PC-3 (cell line): ENCODE measurements at places on chromosomes 2 and 18.

DNA sequence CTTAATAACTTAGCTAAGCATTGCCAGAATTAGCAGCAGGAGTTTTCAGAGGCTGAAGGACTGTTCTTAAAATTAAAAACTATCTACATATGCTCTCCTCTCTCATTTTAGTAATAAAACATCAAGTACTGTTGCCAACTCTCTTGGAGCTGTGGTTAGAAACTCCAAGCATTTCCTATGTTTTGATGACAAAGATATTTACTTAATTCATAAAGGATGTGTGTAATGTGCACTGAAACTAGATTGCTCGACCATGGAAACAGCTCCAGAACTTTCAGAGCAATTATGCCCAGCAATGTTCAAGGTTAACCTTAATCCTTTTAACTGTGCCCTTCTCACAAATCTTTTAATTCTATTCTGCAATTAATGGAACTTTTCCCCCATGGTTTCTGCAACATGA lies 8.4 kb downstream of the GRP start:
- peak; percentile 63 for DNase-seq

DNA sequence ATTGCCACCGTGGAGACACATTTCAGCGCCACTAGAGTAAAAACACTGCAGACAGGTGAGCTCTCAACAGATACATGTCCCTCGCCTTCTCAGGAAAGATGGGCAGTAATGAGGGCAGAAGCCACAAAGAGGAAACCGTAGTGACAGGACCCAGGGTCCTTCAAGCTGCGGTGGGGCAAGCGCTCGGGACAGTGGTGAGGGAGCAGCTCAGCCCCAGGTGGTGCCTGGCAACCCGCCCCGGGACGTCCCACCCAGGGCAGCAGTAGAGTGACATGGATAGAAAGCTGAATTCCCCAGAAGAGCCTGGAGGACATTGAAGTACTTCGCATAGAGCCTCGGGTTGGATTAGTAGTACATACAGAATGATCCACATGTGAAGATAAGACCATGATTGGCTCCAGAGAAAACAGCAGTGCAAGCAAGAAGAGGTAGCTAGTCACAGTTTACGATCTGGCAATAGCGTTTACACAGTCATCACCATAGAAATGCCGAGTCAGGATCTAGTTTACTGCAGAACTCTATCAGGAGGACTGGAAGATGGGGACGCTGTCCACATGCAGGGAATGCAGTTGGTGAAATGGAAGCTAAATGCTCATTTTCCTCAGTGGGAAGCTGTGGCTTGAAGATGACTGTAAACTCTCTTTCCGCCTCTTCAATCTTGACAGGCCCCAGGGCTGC lies 37.4 kb upstream of the ALPP start:
- DNase-seq: peak; percentile 5

DNA sequence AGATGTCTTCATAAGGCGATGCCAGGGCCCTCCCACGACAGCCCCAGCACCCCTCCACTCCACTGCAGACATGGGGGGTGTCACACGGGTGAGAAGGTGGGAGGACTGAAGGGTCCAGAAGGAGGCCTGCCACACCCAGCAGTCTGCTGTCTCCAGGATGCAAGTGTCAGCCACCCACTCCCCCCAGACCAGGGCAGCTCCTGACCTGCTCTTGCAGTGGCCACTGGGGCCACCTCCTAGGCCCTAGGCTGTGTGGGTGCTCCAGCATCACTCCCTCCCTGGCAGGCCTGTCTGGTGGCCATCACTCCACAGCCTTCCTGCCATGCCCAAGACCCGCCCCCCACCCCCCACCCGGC lies 171.0 kb downstream of the CELF4 start:
- no peak for DNase-seq

DNA sequence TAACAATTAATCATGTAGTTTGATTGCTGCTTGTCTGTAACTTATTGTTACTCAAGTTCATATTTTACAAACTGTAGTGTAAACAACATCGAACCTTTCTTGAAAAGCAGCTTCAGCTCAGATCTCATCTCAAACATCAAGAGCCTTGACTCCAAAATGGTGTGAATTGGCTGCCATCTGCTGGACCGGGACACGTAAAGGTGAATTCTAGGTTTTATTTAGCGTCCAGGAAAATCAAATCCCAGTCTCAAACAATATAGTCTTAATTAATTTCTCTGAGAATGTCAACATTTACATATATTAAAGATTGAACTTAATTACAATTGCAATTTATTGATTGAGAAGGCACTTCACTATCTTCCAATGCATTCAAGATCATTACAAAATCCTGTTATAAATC lies 453.0 kb downstream of the GALR1 start:
- peak; percentile 32 for DNase-seq

- DNase-seq: no peak
These were observed 194.4 kb downstream of the ALK start for GRCh38 chr2:29726976-29727375.

DNA sequence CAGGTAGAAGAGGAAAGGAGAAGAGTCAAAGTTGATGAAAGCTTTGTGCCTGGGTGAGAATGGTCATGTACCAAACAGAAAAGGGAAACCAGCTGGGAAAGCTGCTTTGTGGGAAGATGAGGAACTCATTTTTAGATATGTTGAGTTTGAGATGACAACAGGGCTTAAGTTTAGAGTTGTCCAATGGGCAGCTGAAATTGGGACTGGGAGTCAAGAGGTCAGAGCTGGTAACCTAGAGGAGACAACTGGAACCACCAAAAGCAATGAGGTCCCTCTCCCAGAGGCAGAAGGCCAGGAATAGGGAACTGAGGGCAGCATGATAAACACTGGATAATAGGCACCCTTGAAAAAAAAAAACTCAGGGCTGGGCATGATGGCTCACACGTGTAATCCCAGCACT lies 48.8 kb downstream of the SLC4A1AP start:
- DNase-seq: no peak

GRCh38 chr2:165794536-165794928 lies 485 bp upstream of the GALNT3 start:
- DNase-seq: peak; percentile 82

DNA sequence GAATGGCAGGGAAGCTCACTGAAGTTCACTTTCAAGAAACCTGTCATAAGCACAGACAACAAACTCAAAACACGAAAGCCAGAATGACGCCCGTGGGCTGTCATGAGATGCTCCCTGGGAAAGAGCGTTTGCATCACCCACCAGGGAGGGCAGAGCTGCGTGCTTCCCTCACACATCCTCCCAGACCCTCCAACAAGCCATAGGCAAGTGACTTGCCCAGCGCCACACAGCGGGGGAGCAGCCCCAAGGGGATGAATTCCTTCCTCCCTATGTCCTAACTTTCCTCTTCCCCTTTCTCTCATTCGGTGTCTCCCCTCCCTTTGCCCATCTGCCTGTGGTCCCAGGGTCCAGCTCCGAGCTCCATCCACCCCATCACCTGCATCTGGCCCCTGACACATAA lies 10.7 kb downstream of the BIN1 start:
- no peak for DNase-seq

DNA sequence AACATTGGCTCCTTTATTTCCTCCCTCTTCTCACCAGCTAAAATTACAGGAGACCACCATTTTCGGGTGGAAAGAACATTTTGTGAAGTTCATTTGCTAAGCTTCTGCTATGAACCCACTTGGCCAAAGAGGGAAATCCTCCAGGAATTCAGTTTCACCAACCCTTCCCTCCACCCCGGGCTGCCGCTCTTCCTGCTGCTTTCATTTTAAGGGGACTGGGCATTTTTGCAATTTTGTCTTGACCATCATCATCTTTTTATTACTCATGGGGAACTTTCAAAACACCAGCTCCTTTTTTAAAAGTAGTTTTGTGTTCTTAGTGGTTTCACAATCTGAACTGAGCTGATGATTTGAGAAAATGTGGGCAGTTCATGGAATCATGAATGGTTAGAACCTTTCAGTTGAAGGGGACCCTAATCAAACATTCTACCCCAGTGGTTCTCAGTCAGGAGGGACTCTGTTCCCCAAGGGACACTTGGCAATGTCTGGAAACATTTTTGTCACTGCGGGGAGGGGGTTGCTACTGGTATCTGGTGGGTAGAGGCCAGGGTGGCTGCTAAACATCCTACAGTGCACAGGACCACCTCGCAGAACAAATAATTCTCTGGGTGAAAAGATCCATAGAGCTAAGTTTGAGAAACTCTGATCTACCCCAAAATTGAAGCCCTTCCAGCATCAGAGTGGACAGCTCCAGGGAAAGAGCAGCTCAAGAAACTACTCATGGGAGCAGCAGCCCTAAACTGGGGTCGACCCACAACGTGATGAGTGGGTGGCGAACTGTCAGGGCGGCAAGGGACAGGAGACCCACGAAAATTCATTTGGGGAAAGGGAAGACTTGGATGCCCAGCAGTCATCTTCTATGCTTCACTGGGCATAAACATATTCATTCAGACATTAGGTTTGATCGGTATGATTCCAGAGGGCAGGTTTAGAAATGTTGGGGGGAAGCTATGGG lies 92.9 kb downstream of the ACKR3 start:
- no peak for DNase-seq

DNA sequence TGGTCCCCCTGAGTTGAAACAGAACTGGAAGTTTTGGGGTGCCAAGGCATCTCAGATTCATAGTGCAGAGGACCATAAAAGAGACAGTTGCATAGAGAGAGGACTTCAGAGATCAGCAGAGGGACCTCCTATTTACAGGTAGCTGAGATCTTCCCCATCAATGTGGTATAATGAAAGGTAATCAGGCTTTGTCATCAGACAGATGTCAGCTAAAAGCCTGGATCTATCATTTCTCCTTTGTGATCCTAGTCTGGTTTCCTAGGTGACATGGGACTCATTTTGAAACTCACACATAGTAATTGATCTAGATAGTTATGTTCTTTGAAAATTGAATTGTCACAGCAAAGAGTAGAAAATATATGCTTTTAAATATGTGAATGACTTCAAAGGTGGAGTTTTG lies 443.5 kb upstream of the MAP2 start:
- DNase-seq: no peak

DNA sequence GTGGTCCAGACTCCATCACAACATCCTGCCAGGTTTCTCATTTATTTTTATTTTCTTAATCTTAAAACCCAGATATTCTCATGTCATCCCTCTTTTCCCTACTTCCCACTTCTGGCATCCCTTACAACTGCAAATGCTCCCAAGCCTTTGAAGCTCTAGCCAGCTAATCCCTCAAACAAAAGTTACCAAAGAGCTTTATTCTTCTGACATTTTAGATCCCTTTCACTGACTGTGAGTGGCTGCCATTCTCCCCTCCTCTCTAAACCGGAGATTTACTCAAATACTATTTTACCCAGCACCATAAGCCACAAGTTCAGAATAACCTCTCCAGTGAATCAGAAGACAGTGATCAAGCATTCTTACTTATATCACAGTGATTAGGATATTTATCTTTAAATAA lies 569.0 kb upstream of the SYT4 start:
- DNase-seq: no peak

DNA sequence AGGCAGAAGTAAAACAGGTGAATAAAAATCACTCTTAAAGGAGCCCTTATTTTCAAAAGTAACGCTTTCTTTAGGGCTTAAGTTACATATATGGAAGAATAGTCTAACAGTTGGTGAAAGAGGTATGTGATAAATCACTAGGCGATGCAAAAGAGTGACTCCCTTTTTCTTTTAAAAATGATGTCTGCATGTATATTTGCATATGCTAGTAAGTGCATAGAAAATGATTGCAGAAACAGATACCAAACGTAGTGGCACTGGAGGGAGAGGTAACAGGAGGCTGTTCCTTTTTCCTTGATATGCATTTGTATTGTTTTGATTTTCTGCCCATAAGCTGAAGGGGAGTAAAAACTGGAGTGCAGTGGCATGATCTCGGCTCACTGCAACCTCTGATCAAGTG lies 158.3 kb downstream of the PRPF40A start:
- no peak for DNase-seq

GRCh38 chr2:174012347-174013314 lies 47.5 kb upstream of the SP3 start:
- no peak for DNase-seq

DNA sequence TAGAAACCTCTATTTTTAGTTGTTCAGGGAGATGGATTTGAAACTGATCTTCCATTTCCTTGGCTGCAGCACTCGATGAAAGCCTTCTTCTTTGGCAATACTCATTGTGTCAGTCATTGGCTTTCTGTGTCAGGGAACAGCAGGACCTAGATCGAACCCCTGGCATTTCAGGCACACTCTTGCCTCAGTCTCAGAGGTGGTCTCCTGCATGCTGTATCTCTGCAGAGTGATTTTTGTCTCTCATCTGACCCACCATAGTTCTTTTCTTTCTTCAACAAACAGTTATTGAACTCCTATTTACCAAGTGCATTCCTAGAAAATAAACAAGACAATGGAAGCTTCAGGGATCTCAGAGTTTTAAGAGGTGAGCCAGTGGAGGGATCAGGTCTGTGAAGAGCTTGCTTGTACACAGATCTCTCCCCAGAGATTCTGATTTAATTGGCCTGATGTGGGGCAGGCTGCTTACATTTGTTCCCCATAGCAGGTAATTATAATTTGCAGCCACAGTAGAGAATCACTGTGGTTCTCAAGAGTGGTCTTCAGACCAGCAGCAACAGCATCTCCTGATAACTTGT lies 473.1 kb upstream of the TCF4 start:
- DNase-seq: no peak

DNA sequence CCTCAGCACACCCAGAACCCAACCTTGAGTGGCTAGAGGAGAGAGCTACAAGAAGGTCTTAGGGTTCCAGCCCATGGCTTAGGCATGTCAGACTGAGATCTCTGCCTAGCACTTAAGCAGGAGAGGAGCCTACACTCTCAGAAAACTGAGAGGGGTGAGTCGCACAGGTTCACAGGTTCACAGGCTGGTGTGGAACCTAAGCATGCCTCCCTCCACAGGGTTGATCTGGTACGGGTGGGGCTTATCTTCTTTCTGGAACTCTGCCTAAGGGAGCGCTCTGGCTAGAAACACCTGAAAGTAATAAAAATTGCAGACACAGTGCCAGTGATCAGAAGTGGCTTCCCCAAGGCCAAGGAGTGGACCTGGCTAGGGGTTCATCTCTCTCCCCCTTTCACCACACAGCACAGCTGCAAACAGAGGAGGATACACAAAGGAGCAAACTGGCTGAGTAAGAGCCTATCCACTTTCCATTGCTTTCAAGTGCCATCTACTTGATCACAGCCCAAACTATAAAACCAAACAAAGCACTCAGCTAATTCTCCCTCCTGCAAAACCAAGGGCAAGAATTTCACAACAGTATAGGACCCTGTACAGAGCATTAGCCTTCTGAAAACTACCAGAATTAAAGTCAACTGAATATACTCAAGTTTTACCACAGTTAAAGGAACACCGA lies 481.9 kb upstream of the SETBP1 start:
- DNase-seq: no peak

DNA sequence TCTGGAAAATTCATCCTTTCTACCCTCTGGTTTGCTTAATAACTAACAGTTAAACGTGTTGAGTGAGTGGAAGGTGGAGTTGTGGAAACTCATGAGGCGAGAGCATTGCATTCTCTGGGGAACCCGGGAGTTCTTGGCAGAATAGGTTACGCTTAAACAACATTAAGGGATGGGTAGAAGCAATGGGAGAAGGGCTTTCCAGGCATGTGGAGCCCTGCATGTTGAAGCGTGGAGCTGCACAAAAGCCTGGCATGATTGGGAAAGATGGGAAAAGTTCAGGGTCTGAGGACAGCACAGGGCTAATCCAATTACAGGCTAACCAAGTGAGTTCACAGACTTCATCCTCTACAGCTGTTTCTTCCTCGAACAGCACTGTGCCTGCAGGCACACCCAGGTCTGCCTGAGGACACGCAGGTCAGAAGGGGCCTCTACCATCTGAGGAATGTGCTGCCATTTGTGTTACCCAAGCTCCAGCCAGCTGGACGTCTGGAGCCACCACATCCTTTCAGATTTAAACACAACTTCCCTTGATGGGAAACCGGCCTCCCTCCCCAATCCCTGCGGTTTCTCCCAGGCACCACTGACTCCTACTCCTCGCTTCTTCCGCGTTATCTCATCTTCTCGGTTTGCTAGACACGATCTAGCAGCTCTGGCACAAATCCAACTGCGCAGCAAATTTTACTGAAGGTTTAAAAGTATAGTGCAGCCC lies 164.2 kb downstream of the ANTXR1 start:
- no peak for DNase-seq
